NCI-H1092 treated with DMSO at 0.1 percent for 48 hours (cell line): ENCODE measurements at places on chromosomes 16 and 17.

GRCh38 chr17:60989846-60990245 is 312.2 kb downstream of the BCAS3 start:
- no peak for DNase-seq

GRCh38 chr17:66527335-66527734 is 224.9 kb downstream of the PRKCA start:
- no peak for DNase-seq

- peak; percentile 82 for DNase-seq
Measured at GRCh38 chr17:29590411-29591145, 1.1 kb upstream of the GIT1 start.

DNA sequence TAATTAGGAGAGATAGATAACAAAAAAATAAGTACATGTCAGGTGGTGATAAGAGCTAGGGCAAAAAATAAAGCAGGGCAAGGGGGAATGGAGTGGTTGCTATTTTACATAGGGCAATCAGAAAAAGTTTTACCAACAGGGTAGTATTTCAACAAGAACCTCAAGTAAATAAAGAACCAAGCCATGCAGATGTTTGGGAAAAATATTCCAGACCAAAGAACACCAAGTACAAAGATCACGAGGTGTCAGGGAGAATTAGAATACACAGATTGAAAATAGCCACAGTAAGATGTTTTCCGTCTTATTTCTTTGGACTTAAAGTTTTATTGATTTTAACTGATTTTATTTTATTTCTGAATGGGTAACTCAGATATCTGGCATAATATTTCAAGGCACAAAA is 11.1 kb downstream of the SYNRG start:
- DNase-seq = no peak

DNA sequence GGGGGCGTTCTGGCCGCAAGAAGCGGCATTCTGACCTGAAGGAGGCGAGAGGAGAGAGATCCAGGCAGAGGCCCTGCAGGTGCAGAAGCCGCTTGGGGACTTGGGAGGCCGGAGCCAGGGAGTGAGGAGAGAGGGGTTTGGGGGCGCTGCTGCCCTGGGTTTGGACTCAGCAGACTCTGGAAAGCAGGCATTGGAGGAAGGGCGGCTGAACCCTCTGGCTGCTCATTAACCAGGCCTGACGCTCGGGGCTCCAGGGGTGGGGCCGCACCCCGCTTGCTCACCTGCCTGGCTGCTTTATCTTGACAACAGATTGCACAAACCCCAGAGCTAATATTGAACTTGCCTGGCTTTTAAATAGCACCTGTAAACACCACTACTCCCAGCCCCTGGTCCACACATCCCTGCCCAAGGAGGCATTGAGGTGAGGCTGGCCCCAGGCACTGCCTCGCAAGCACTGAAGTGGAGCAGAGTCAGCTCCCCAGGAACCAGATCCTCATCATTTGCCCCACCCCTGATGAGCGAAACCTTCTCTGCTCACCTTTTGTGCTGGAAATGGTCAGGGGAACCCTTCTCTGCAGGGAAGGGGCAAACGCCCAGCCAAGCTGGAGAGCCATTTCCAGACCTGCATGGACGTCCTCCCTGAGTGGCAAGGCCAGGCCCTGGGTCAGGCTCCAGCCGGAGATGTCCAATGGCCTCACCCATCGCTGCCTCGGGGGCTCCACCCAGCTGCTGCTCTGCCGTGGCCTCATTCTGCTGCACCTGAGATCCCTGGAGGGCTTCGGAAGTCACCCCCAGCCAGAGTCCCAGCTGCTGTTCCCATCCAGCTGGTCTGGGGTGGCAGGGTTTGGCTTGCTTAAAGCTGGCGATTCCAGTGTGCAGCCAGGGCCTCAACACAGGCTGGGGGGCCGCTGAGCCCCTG is 190.2 kb upstream of the GSE1 start:
- peak; percentile 32 for DNase-seq

GRCh38 chr17:2213291-2213960 is 90.2 kb downstream of the SMG6 start:
- DNase-seq = peak; percentile 5

GRCh38 chr17:73323409-73324159 is 11.8 kb upstream of the CDC42EP4 start:
- DNase-seq = no peak

GRCh38 chr17:10620823-10621222 is 36.3 kb downstream of the MYH3 start:
- no peak for DNase-seq

DNA sequence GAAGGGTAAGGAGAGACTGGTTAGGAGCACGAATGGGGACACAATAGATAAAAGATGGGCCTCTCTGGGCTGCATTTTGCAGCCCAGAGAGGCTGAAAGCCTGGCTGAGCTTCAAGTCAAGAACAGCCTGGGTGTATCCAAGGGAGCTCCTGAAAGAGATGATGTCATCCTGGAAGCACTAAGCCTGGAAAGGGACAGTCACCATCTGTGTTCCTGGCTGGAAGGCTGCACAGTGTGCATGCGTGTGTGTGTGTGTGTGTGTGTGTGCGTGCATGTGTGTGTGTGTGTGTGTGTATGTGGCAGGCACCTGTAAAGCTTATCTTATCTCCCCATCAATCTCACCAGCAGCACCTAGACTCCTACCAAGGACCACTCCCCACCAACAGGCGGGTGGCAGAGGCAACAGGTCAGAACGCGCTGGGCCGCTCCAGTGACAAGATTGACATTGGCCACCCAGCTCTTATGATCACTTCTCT is 44.1 kb downstream of the COG7 start:
- peak; percentile 23 for DNase-seq

GRCh38 chr17:12743046-12743445 is 46.3 kb upstream of the ARHGAP44 start:
- DNase-seq = no peak

DNA sequence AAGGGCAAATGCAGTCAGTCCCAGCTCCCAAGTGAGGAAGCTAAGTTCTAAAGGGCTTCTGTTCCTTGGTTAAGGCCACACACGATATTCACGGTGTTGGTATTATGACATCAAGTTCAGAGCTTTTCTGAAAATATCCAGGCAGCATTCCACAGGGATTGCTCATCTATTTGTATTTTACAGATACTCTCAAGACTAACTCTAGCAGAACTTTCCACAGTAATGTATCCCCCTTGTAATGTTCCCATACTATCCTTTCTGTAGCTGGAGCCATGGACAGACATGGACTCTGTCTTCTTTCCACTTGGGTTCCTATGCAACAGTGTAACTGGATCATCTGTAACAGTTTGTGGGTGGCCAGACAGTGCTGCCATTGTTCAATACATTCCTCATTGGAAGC is 13.5 kb downstream of the SDR42E1 start:
- no peak for DNase-seq

DNA sequence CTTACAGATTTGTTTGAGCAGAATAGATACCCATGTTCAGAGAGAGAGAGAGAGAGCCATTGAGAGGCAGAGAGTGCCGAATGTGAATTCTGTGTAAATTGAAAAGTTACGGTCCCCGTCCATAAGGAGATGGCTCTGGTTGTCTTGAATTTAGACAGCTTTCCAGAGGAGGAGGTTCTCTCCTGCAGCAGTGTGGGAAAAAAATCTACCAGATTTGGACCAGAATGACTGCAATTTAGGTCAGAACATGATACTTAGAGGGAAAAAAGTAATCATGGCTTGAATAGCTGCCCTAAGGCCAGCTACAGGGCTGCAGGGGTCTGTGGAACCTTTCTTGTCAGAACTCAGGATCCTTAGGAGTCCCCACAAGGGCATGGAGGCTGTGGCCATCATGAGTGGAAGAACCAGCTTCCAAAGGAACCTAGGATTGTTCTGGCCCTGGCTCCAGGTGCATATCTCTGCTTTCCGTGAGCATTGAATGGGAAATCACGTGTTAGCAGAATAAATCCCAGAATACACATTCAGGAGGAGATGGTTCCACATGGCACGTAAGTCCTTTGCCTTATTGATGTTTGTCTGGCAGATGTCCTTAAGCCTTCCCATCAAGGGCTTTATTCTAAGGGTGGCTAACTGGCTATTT is 13.0 kb downstream of the PITPNC1 start:
- peak; percentile 54 for DNase-seq

DNA sequence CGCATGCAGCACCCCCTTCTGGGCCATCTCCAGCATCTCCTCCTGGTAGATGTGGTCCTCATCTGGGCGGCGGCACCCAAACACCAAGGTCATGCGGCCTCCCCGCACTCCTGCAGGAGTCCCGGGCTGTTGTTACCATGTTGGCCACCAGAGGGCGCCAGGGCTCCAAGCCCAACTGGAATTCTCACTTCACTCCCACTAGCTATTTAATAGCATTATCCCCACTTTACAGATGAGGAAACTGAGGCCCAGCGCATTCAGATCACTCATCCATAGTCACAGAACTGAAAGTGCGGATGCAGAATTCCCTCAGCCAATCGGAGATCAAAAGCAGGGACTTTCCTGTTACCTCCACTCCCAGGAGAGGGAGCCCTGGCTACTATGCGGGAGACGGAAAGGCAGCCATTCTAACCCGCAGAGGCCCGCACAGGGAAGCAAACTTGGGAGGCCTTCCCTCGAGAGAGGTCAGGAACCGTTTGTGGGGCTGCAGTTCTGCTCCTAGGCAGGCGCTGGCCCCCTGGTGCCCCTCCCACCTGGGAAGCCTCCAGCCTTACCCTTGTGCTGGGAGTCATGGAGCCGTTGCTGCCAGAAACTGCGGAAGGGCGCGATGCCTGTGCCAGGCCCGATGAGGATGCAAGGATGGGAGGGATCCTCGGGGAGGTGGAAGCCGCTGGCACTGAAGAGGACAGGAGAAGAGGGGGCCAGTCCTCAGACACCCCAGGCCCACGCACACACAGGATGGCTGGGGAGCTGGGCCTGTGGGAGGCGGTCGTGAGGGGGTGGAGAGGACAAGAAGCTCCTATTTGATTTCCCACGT is 40.1 kb downstream of the NOS2 start:
- DNase-seq = peak; percentile 47

GRCh38 chr16:22356930-22357634 is 17.3 kb downstream of the CDR2 start:
- no peak for DNase-seq

DNA sequence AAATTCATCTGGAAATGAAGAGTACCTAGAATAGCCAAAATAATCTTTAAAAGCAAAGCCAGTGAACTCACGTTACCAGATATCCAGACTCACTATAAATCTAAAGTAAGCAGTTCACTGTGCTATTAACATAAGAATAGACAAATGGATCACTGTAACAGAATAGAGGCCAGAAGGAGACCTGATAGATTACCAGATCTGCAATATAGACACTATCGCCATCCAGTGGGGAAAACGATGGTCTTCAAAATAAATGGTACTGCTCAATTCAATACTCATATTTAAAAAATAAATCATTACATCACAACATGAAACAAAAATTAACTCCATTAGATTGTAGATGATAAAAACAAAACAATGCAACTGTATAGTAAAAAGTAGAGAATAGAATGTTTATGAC is 158.6 kb upstream of the CDH8 start:
- no peak for DNase-seq

DNA sequence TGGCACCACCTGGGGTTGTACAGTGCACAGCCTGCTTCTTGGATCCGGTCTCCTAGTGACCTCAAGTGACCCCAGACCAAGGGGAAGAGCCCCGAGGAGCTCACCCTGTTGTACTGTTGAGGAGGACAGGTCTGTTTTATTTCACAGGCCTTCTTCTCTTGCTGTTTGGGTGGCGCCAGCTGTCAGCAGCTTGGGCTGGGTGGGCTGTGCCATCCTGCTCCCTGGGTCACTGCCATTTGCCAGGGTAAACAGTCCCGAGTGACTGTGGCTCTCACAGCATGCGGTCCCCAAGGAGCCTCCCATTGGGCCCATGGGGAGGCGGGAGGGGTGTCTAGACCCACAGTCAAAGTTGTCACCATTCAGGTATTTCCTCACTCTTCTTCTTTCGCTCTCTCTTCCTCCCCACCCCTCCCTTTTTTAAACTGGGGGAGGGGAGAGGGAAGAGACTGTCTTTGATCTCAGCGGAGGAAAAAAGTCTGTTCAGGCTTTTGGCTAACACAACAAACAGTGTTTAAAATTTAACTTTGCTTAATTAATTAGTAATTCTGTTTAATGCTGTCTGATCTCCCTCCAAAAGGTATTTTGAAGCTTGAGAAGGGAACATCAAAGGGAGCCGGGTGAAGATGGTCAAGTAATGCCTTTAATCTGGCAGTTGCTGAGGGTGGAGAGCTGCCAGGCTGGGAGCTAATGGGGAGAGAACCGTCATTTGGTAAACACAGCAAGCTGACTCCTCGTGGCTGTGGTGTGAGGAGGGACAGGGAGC is 64.0 kb downstream of the SNX20 start:
- peak; percentile 15 for DNase-seq

DNA sequence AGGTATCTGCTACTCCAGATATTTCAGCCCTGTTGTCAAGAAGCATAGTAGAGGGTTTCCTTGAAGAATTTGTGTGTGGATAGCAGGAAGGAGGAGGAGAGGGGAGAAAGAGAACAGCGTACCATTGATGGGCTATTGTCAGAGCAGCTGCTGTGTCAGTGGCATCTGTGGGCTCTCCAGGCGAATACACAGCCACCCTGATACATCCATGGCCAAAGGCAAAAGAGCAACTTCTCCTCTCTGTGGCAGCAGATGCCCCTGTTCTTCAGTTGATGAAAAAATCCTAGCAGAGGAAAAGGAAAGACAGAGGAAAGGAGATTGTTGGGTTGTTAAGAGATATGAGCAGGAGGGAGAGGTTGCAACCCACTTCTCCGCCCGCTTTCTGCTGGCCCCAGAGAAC is 12.2 kb upstream of the KCNJ2 start:
- no peak for DNase-seq

- no peak for DNase-seq
Measured at GRCh38 chr17:76958974-76959373, 90.8 kb downstream of the MGAT5B start.

DNA sequence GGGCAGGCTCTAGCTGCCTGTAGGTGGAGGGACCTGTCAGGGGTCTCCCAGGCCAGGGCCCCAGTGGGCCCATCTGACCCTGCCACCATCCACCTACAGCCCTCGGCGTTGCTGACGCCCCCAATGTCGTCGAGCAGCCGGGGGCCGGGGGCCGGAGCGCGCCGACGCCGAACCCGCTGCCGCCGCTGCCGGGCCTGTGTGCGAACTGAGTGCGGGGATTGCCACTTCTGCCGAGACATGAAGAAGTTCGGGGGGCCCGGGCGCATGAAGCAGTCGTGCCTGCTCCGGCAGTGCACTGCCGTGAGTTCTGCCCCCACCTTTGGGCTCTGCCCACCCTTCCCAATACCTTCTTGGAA is 2.2 kb downstream of the FBXL19 start:
- DNase-seq = no peak

DNA sequence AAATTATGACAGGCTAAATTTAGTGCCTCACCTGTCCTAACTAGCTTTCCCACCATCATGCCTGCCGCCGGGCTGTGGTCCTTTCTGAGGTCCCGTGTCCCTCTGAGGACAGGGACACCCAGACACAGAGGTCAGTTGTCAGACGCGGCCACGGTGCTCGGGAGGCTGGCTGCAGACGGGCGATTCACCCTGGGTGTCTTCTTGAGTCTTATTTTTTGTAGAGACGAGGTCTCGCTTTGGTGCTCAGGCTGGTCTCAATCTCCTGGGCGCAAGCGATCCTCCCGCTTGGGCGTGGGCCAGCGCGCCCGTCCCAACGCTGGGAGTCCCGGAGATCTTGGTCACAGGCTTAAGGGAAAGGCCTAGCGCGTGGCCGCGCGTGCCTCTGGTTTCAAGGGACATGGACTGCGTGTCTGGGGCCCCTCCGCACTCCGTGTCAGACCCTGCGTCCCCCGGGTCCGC is 797 bp upstream of the RAB11FIP3 start:
- DNase-seq = no peak
